ENCODE measurements at places on chromosomes 6 and 20. TPM values are rescaled to one million over a fixed set of nuclear protein-coding genes. Genes with fewer than 3 reads are reported as not detected.

GRCh38 chr6:10484912-10485311 lies 36.2 kb upstream of the GCNT2 start:
- no peak for DNase-seq

DNA sequence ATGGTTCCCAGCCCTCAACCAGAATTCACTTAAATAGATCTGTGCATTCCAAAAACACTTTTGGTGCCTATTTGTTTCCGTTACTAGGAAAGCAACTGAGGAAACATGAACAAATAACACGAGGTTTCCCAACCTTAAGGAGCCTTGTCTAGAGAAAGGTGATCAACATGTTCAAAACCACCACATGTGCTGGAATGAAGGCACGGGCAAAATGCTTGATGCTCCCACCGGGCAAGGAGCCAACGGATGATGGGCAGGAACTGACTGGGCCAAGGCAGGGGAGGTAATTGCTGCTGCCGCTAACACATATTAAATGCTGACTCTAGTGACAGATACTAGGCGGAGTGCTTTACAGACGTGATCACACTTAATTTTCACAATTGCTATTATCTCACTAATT lies 2.5 kb downstream of the MYLK4 start:
- no peak for DNase-seq

DNA sequence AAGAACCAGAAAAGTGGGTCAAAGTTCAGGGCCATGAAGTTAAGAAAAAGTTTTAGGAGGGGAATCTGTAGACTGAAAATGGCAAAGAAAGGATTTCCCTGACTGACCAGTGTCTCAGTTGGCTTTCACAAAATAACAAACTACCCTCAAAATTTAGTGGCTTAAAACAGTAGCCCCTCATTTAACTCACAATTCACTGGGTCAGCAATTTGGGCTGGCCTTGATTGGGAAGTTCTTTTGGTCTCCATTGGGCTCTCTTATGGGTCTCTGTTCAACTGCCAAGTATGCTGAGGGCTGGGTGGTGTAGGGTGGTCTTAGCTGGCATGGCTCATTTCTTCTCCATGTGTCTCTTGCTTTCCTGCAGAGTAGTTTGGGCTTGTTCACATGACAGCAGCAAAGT lies 161.5 kb downstream of the PLCB4 start:
- no peak for DNase-seq

DNA sequence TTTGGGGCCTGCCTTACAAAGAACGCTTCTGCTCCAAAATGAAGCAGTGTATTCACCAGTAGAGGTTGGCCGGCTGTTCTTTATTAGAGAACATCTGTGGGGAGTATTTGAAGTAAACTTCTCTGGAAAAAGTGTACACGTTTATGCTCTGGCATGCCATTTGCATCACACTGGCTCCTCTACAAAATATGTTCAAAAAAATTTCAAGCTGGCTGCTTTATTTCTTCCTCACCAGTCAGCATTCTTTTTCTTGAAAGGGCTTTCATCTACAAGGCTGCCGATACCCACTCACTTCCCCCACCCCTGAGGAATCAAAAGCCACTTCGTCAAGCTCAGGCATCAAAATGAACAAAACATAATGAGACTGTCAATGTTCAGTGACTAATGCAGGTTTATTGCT lies 294.1 kb downstream of the TFAP2B start:
- DNase-seq = no peak

DNA sequence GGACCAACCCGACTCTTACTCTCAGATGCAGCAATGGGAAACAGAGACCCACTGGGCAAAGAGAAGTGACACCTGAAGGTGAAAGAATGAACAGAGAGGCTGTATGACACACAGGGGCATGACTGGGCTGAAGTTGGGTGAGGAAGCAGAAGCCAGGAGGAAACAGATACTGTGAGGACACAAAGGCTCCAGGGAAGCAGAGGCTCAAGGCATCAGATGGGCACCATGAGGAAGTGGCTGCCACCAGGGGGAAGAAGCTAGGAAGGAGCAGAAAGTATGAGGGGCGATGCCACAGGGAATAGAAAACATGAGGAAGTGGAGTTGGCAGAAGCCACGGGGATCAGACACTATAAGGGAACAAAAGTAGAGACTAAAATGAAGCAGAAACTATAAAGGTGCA lies 30.9 kb upstream of the OCSTAMP start:
- no peak for DNase-seq

GRCh38 chr20:49712996-49713752 lies 504 bp downstream of the B4GALT5 start:
- DNase-seq = peak; percentile 75

- no peak for DNase-seq
Measured at GRCh38 chr20:56715309-56715708, 86.2 kb downstream of the TFAP2C start.

- no peak for DNase-seq
Measured at GRCh38 chr6:4922488-4923037, 81.3 kb downstream of the RPP40 start.

GRCh38 chr6:80605165-80605989 lies 498.9 kb downstream of the BCKDHB start:
- peak; percentile 39 for DNase-seq

DNA sequence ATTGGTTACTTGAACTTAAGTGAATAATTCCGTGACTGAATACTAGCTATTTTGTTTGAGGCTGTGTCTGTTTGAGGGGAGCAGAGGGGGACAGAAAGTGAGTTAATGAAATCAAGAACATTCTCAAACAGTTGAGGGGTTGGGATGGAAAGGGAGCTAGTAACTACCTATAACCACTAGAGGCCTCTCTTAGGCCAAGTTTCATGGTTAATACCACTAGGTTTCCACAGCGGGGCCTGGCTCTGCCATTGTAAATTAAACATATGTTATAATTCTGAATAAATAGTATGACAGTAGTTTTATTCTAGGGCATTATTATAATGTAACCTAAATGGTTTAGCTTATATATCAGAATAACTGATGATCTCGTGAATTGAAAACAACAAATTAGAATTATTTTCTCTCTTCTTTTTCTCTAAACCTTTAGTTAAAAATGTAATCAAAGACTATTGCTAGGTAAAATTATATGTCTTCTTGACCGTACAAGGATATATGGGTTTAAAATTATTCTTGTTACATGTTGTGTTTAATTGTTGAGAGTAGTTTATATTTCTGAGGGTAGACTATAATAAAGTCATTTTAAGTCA lies 108.1 kb downstream of the BCKDHB start:
- no peak for DNase-seq

GRCh38 chr20:44773070-44773829 lies 27.6 kb downstream of the KCNK15 start:
- DNase-seq = peak; percentile 42

GRCh38 chr20:3613821-3614440 lies 49.3 kb downstream of the GFRA4 start:
- DNase-seq = no peak

GRCh38 chr6:11976489-11976888 lies 35.6 kb upstream of the HIVEP1 start:
- DNase-seq = no peak

DNA sequence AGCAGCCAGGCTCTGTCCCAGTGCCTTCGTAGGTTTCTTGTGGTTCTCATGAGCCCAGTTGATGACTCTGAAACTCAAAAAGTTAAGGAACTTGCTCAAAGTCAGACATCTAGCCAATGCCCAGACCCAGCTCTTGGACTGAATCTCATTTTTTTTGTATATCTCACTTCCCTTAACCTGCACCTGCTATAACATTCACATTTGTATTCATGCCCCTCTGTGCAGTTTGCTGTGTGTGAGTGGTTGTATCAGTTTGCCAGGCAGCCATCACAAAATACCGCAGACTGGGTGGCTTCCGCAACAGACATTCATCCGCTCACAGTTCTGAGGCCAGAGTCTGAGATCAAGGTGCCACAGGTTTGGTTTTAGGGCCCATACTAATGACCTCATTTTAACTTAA lies 49.9 kb downstream of the IPCEF1 start:
- no peak for DNase-seq

GRCh38 chr20:4869290-4870193 lies 131.8 kb downstream of the SLC23A2 start:
- no peak for DNase-seq

DNA sequence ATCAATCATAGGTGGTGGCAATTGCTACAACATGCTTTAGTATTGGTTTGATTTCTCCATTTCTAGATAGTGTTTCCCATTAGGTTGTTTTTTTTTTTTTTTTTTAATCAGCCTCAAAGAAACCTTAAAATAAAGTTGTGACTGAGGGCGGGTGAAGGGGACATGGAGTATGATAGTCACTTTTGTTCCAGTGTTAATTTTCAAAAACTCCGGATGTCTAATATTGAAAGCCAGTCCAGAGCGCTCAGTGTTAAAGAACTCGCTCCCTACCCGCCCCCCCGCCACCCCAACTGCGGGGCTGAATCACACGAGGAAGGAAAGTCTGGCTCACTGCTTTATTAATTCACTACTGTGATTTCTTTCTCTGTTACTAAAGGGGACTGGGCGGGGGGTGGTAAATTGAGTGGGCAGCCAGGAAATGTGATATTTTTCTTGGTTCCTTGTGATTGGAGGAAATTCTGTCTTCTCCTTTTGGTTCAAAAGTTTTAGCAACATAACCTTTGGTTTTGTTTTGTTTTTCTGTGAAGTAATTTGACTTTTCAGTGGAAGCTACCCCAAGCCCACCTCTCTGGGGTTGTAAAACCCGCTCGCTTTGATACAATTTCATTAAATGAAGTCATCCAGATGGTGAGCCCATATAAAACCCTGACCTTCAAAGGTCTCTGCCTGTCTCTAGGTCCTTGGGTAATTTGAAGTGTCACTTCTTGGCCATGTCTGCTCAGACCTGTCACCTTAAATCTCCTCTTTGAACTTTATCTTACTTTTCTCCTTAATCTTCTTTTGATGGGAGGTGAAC lies 38.0 kb downstream of the TNFAIP3 start:
- no peak for DNase-seq

GRCh38 chr6:24931296-24931695 lies 4.5 kb downstream of the RIPOR2 start:
- DNase-seq = no peak

- no peak for DNase-seq
Measured at GRCh38 chr20:35200267-35200666, 26.2 kb upstream of the MMP24 start.

GRCh38 chr6:15230827-15231226 lies 15.0 kb upstream of the JARID2 start:
- no peak for DNase-seq

- DNase-seq = no peak
Measured at GRCh38 chr20:24494460-24494920, 25.1 kb downstream of the SYNDIG1 start.

DNA sequence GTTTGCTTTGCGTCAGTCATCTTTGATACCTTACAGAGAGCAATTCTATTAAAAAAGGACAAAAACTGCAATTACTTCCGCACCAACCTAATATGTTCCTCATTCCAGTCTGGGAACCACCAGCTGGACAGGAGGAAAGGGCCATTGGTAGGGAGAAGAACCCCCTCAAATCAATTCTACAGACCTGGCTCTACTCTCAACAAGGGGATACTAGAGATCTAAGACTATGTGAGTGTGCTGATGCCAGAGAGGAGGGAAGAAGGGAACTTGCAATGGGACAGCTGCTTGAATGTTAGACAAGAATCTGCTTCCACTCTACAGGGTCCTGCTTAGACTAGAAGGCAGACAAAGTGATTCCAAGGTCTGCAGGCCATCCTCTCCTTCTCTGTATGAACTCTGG lies 13.3 kb downstream of the MRPS18A start:
- no peak for DNase-seq

DNA sequence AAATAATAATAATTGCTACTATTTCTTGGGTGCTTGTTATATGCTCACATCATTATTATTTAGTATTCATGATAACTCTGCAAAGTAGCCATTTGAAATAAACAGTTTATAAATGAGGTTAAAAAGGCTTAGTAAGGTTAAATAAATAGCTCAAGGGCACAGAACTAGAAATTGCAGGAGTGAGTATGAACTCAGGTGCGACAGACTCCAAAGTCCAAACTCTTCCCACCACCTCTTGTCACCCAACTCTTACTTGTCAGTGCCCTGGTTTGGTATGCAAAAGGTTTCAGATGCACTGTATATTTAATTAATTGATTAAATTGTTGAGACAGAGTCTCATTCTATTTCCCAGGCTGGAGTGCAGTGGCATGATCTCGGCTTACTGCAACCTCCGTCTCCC lies 20.7 kb upstream of the CDC5L start:
- no peak for DNase-seq

DNA sequence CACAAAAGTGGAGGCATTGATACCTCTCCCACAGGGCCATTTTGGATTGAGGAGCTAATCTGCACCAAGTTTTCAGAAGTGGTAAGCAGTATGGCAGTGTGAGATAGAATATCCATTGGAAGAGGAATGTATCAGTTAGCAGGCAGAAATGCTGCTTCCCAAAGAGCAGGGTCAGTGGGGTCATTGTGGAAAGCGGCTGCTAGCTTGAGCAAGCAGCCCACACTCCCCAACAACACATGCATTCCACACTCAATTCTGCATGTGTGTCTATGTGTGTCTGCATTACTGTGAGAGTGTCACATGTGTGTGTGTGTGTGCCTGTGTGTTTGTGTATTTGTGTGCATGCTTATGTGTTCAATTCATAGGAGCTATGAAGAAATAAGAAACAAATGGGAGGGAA lies 190.9 kb upstream of the FOXA2 start:
- DNase-seq = peak; percentile 60

GRCh38 chr20:20492521-20493332 lies 124.8 kb downstream of the INSM1 start:
- no peak for DNase-seq

GRCh38 chr6:28369463-28369862 lies 19.7 kb downstream of the ZKSCAN3 start:
- no peak for DNase-seq

- no peak for DNase-seq
Measured at GRCh38 chr6:126173265-126173664, 166.7 kb upstream of the CENPW start.

GRCh38 chr20:10998476-10998875 lies 324.7 kb upstream of the JAG1 start:
- no peak for DNase-seq

DNA sequence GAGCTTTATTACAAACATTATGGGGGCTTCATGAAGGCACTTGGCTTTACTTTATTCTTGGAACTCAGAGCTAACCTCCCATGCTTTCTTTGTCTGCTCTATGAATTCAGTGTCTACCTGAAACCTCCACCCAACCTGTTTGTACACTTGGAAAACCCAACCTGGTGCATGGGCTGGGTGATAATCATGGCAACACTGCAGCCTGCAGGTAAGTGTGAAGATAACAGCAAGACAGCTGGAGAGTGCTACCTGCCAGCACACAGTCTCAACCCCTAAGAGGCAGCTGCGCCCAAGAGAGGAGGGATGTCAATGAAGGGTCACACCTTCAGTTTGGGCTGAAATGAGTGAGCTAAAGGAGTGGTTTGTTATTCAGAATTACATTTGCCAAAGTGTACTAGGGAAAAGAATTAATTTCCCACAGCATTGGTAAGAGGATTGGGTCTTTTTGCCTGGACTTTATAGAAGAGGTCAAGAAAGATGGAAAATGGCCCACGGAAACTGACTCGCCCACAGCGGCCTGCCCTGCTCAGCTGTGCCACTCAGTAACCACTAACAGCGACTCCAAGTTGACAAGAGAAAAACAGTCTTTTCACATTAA lies 24.4 kb downstream of the FOXQ1 start:
- peak; percentile 87 for DNase-seq

B4GALT5 gene
- total RNA-seq = 67.1 TPM

BMP6 gene
- total RNA-seq = 0.61 TPM

SCAF8 gene
- total RNA-seq = 45.2 TPM

ASIP gene
- total RNA-seq = not detected

CCN5 gene
- not detected for total RNA-seq

DSP gene
- total RNA-seq = 193 TPM

RALGAPA2 gene
- 17.3 TPM for total RNA-seq

HLA-DOA gene
- not detected for total RNA-seq

SLC17A1 gene
- total RNA-seq = not detected

CSE1L gene
- 324 TPM for total RNA-seq

GSTA2 gene
- total RNA-seq = 65.4 TPM

RBPJL gene
- total RNA-seq = not detected

MAP7 gene
- total RNA-seq = 57.4 TPM

LINC00237 gene
- 1.8 TPM for total RNA-seq
